ENCODE measurements at places on chromosomes 6 and 20.

DNA sequence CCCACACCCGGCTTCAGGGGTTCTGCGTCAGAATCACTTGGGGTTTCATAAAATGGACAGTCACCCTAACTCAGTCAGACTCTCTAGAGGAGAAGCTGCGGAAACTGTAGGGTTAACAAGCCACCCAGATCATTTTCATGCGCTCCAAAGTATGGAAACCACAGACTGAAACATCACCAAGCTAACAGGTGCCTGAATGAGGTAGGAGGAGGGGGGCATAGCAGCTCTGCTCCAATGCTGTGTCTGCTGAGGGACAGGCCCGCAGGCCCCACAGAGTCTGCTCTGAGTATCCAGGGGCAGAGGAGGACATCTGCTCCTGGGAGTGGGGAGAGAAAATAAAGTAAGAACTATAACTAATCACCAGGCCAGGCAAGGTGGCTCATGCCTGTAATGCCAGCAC, 97.1 kb upstream of the AKAP12 start:
- no peak for DNase-seq

- peak; percentile 54 for DNase-seq
These were observed 37.8 kb downstream of the EIF2S2 start for GRCh38 chr20:34074101-34074760.

GRCh38 chr20:992801-993535, 9.1 kb downstream of the RSPO4 start:
- no peak for DNase-seq

GRCh38 chr6:2890976-2891767, 11.9 kb downstream of the SERPINB9 start:
- DNase-seq = peak; percentile 24

DNA sequence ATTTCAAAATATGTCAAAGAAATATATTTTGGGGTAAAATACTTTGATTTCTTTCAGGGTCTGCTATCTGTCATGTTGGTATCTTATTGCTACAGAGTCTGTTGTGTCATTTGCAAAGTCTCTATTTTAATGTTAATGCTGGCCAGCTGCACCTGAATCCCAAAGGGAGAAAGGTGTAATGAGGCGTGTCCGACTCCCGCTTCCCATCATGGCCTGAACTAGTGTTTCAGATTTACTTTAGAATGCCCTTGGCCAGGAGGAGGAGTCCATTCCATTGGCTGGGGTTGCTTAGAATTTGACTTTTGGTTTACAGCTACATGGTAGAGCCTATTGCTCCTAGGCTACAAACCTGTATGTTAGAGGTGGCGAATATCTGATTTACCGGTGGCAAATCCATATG, 69.3 kb downstream of the FAM50B start:
- no peak for DNase-seq
